ENCODE measurements at places on chromosomes 1 and 21.

DNA sequence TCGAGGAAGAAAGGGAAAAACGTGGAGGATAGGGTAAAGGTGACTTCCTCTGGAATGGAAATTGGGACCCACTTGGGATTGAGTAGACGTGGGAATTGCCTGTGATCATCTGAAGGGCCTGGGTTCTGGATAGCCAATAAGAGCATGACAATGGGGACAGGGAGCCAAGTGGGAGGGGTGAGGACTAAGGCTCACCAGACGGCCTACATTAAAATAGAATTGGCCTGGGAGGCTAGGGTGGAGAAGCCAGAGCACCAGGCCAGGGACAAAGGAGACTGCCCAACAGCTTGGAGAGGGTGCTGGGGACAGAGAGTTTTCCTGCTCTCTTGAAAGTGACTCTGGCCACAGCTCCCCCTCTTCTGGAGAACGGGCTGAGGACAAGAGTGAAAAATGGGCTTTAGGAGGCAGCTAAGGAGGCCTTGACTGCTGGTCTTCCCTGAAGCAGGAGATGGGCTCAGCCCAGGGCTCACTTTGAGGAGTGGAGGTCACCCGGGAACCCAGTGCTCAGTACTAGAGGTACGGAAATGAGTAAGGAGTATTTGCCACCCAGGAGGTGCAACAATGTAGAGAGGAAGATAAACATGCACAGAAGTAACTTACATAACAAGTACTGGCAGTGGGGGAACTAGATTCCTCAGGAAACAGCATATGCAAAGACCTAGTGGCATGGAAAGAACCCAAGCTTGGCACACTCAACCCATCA, 18.8 kb downstream of the INKA2 start:
- no peak for DNase-seq

DNA sequence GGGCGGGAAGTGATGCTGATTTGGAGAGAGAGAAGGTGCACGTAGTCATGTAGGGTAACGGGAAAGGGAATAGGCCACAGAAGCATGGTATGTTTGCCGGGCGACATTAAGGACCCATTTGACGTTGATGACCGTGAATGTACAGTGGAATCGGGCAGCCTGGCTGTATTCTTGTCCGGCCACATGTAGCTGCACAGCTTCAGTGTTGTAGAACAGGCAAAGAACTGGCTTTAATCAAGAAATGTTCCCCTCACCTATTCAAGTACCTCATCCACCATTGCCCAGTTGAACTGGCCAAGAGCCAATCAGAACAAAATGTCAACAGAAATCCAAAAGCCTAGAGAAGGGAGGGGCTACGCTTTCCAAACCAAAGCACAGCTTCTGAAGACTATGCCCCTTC, 104.8 kb downstream of the DHRS3 start:
- no peak for DNase-seq

GRCh38 chr1:160901768-160902167, 16.8 kb upstream of the ITLN1 start:
- no peak for DNase-seq

GRCh38 chr1:156655151-156655903, 13.4 kb downstream of the BCAN start:
- DNase-seq: no peak

DNA sequence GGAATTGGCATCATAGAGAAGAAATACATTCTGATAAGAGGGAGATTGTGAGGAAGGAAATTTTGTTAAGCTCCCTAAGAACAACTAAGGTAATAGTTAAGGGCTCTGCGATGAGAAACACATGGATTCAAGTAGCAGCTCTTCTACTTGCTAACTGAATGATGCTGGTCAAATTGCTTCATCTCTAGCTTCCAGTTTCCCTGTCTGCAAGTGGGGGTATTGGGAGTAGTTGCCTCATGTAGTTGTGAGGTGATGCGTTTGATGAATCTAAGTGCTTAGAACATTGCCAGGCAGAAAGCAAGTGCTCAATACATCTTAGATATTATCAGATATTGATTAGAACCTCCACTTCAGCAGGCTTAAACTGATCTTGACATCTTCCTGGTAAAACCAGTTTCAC, 84.8 kb downstream of the CD58 start:
- DNase-seq: no peak

DNA sequence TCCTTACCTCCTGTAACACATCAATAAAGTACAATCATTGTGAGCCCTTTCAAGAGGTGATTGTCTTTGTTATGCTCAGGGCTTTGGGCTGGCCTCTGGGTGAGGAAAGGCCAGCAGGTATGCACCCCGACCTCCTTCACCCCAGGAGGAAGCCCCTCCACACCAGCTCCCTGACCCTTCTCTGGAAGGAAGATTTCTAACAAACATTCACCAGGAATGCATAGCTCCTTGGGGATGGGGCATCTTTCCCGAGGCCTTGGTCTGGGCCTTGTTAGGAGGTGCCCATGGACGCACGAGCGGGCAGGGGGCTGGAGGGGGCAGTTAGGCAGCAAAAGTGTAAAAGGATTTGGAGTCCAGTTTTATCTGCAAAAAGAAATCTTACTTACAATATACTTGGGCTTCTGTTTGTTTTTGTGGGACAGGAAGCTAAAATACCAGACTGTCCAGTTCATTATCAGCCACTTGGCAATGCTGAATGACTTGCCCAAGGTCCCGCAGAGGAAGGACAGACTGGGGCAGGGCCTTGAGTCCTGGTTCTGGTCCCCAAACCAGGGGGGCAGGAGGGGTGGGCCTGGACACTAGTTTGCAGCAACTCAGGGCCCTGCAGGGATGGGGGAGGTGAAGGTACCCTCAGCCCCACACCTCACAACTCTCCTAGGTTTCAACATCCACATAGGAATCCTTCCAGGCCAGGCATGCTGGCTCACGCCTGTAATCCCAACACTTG, 10.1 kb downstream of the ZC3H12A start:
- no peak for DNase-seq

All from progenitor cell of endocrine pancreas (in vitro differentiated cells).